ENCODE measurements at places on chromosomes 2 and 18.
A peak's percentile ranks its signal among the peaks of the same experiment; 100 is the strongest.

DNA sequence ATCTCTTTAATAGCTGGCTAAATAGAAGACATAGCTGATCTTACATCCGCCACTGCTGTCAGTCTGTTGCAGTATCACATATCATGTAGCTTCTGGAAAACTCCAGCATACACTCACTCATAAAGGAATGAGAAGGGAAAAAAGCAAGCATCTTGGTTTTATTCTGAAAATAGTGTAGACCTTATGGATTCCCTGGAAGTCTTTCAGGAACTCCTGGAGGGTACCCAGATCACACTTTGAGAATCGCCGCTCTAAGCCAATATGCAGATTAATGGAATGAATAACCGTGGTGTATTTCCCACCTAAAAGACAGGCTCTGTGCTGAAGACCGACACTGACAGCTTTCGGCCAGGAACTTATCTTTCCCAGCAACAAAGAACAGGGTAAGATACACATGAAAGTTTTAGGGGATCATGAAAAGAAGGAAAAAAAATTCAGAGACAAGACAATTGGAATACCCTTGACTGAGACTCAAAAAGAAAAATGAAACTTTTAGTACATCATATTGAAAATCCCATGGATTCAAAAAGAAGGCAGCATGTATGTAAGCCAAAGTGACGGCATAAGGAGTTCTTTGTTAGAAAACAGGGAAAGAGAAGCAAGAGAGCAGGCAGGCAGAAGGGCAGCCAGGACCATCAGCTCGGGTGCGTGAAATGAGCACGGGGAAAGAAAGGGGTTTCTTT, 56.4 kb upstream of the SEC11C start:
- no peak for DNase-seq

DNA sequence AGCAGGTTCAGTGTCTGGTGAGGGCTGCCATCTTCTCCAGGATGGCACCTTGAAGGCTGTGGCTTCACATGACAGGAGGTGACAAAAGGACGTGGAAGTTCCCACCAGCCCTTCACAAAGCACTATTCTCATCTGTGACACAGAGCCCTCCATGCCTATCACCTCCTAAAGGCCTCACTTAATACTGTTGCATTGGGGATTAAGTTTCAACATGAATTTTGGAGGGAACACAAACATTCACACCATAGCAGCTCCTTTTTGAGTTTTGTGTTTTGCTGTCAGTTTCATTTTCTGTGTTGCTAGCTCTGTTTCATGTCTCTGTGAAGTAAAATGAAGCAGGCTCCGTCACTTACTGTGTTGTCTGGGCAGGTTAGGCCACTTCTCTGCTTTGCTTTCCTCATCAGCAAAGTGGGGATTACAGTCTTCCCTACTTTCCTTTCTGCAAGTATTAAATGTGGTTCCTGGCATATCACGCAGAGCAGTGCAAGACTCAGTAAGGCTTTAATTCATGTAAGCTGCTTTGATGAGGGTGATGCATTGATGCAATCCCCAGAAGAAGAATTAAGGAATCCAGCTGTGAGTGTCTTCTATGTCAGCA, 31.6 kb downstream of the LIMS1 start:
- DNase-seq: no peak

GRCh38 chr18:26863122-26863879, 2.2 kb downstream of the AQP4 start:
- DNase-seq: no peak

DNA sequence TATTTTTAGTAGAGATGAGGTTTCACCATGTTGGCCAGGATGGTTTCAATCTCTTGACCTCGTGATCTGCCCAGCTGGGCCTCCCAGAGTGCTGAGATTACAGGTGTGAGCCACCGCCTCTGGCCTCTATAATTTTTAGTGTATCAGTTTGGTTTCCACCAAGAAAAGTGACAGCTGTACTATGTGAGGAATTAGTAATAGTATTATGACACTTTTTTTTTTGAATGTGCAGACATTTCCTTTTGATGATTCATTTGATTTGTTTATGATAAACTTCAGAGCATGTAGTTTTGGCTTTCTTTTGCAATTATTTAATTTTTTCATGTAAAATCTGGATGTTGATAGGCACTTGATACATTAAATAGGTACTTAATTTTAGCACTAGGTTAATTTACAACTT, 61.5 kb downstream of the PTPN4 start:
- DNase-seq: peak; percentile 70

- no peak for DNase-seq
These were observed 136.9 kb upstream of the CAB39 start for GRCh38 chr2:230575642-230576324.

GRCh38 chr2:158138255-158138654, 36.6 kb downstream of the UPP2 start:
- DNase-seq: no peak

GRCh38 chr18:33600846-33601245, 22.8 kb downstream of the ASXL3 start:
- DNase-seq: no peak

DNA sequence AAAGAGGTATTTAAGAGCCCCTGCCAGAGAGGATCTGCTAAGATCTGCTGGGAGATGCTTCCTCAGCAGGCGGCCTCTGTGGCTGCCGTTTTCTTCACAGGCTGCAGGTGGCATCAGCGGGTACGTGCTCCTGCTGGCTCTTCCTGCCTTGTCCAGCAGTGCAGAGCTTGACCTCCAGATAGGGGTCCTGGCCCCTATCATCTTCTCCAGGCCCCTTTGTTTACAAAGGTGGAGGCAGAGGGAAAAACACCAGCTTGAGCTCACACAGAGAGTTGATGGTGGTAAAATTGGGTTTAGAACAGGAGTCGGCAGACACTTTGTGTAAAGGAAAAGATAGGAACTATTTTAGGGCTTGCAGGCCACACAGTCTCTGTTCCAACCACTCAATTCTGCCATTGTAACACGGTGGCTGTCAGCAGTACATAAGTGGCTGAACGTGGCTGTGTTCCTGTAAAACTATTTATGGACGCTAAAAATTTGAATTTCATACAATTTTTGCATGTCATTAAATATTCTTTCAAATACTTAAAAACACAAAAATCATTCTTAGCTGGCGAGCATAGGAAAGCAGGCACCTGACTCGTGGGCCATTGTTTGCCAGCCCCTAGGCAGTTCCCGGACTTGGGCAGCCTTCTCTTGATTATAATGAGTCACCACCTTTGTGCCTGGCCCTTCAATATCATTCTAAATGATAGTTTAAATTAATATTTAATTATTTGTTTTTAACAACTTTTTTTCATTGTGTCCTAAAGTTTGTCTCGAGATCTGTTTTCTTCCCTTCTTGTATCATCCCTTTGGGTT, 98.2 kb upstream of the B3GNT7 start:
- DNase-seq: peak; percentile 45

GRCh38 chr2:187138265-187138664, 289.3 kb upstream of the ZSWIM2 start:
- DNase-seq: peak; percentile 58

DNA sequence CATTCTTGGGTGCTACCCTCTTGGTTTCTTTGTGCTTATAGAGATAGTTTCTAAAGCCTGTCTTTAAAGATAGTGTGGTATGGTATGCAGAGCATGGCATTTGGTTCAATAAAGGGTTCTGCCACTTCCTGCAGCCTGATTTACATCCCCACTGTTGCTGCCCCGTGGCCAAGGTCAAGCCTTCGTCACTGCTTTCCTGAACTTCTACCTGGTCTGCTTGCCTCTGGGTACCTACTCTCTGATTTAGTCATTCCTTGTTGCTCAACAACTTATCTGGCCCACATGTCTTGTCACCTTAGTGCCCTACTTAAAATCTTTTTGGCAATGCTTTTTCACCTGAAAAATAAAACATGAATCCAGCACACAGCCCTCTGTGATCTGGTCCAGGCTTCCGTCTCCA, 352.9 kb downstream of the LPIN1 start:
- no peak for DNase-seq

GRCh38 chr2:181005809-181006208, 25.4 kb downstream of the UBE2E3 start:
- no peak for DNase-seq

DNA sequence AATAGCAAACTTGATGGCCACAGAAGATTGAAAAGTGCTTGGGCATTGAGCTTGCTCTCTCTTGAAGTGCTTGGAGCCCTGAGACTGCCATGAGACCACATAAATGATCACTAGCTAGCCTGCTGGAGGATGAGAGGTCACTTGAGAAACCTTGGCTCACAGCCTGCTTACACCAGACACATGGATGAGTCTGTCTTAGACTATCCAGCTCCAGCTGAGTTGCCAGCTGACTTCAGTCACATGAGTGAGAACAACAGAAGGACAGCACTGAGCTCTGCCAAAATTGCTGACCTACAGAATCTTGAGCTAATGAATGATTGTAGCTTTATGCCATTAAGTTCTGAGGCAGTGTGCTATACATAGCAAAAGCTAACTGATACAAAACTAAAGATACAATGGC, 18.1 kb downstream of the NABP1 start:
- DNase-seq: peak; percentile 94

GRCh38 chr2:152280780-152281179, 54.2 kb upstream of the FMNL2 start:
- DNase-seq: no peak

DNA sequence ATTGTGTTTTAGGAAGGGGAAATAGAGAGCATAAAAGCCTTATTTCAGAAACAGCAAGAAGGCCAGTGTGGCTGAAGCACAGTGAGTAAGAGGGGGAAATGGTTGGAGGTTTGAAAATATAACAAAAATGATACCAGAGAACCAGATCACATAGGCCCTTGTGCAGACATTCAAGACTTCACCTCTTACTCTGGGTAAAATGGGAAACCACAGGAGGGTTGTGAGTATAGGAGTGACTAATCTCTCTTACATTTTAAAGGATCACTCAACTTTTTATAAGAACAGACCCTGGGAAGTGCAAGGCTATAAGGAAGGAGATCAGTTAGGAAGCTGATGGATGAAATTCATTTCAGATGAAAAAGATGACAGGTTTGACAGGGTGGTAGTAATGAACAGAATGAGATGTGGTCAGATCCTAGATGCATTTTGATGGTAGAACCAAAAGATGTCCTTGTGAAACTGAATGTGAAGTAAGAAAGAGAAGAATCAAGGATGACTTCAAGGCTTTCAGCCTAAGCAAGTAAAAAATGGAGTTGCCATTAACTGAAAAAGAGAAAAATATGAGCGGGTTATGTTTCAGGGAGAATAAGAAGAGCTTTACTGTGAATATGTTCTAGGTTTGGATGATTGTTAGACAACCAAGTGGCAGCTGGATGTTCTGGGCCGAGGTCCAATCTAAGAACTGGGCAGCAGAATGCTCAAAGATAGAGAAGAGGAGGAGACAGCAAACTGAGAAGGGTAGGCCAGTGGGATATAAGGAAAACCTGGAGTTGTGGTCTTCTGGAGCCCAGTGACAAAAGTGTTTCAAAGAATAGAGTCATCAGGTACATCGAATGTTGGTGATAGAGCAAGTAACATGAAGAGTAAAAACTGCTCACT, 65.1 kb downstream of the USP40 start:
- DNase-seq: peak; percentile 46

- DNase-seq: no peak
These were observed 6.8 kb downstream of the AGXT start for GRCh38 chr2:240875228-240876034.

DNA sequence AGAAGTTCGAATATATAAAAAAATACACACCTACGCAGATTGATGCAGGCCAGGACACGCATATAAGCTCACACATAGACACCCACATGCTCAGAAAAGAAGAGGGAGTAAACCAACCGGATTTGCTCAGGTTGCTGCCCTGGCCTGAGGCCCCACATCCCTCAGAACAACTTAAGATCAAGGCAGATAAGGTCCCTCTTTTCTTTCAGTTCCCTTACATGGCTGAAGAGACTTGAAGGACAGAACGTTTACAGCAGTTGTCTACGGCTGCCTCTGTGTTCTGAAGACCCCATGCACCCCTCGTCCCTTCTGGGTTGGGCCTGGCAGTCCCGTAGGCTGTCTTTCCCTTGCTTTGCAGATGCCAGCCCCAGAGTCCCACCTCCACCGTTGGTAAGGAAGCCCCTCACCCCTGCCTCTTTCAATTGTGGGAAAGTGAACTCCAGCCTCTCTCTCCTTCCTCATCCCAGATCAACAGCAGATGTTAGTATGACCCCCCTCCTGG, 4.3 kb upstream of the NAGK start:
- no peak for DNase-seq

- DNase-seq: no peak
These were observed 8.1 kb downstream of the ZNF638 start for GRCh38 chr2:71339685-71340084.

GRCh38 chr2:238857959-238858358, 10.1 kb downstream of the TWIST2 start:
- DNase-seq: no peak

Data from HCEC 1CT (cell line).